ENCODE measurements at places on chromosomes 3 and 15.

DNA sequence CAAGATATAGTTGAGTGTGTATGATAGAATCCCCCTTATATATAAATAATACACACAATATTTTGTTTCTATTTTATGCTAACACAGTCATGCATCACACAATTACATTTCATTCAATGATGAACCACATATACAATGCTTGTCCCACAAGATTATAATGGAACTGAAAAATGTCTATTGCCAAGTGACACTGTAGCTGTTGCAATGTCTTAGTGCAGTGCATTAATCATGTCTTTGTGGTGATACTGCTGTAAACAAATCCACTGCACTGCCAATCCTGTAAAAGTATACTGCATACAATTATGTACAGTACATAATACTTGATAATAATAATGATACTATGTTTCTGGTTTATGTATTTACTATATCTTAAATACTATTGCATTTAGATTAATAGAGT is 512.1 kb upstream of the CNTN3 start:
- no peak for DNase-seq

DNA sequence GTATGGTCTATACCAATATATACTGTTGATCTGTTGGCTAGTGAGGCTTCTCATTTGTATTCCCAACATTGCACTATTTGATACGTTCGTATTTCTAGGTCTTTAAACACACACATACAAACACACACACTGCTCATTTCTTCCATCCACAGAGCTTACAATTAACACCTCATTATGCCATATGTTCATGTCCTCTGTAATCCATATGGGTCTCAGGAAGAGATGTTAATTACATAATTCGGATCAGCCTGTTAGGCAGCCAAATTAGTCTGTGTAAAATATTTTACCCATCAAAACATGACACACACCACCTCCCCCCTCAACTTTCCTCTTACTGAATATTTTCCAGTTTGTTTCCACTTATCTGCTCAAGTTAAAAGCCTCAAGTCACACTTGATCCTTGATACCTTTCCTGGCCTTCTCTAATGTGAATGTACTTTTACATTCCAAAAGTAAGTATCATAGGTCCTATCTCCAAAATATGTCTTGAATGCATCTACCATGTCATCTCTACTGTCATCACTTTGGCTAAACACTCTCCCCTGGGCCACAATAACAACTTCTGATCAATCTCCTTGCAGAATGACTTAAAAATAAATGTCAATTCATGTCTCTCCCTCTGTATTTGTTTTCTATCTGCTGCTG is 28.2 kb downstream of the EOGT start:
- no peak for DNase-seq

- no peak for DNase-seq
These were observed 717.9 kb upstream of the ALCAM start for GRCh38 chr3:104648823-104649222.

DNA sequence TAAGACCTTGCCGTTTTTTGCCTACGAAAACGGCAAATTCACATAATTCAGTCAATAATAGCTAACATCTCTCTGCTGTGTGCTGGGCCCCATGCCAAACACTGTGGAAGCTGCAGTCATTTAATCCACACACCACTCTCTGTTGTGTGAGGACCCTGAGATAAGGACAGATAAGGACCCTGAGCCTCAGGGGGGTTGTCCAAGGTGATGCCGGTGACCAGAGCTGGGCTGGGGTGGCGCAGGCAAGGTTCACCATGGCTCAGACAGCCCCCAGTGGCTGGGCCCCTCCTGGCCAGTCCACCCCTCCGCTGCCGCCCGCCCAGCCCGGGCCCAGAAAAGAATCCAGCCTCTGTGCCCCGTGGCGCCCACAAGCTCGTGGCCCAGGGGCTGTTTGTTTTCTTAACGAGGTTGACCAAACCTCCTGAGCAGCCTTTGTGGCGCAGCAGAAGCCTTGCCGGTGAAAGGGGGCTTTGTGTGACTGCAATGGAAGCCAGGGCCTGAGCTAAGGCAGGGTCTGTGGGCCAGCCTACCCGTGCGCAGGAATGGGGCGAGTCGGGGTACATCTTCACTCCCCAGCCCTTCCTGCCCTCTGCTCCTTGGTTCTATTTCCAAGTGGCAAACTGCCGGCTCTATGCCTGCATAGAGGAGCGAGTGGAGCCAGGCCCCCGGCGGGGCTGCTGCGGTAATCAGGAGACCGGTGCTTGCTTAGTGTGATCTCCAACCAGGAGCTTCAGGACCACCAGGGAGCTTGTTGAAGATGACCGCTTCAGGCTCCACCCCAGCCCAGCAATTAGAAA is 4.4 kb upstream of the SNX22 start:
- no peak for DNase-seq

DNA sequence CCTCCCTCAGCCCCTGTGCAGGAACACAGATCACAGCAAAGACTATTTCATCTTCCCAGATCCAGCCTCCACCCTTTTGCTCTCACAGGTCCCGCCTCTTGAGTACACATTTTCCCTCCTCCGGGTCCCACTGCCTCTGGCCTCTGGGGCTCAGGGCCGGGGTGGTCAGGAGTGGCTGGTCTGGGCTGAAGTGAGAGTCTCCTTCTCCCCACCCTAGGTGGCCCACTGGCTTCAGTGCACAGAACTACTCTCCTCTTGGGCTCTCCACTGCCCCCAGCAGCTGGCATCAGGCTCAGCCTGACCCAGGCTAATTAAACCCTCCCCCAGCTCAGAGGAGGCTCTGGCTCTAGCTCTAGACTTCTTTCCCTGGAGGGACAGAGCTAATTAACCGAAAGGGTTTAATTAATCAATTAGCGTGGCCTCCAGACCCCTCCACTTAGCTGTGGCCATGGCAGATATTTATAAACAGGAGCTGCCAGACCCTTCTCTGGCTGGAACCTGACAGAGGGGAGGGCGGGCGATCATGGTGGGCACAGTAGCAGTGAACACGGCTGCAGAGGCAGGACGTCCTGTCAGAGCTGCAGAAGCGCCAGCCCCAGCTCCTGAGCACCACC is 15.1 kb downstream of the DUSP7 start:
- DNase-seq = no peak

- no peak for DNase-seq
These were observed 125.1 kb downstream of the SNRK start for GRCh38 chr3:43411429-43411828.

DNA sequence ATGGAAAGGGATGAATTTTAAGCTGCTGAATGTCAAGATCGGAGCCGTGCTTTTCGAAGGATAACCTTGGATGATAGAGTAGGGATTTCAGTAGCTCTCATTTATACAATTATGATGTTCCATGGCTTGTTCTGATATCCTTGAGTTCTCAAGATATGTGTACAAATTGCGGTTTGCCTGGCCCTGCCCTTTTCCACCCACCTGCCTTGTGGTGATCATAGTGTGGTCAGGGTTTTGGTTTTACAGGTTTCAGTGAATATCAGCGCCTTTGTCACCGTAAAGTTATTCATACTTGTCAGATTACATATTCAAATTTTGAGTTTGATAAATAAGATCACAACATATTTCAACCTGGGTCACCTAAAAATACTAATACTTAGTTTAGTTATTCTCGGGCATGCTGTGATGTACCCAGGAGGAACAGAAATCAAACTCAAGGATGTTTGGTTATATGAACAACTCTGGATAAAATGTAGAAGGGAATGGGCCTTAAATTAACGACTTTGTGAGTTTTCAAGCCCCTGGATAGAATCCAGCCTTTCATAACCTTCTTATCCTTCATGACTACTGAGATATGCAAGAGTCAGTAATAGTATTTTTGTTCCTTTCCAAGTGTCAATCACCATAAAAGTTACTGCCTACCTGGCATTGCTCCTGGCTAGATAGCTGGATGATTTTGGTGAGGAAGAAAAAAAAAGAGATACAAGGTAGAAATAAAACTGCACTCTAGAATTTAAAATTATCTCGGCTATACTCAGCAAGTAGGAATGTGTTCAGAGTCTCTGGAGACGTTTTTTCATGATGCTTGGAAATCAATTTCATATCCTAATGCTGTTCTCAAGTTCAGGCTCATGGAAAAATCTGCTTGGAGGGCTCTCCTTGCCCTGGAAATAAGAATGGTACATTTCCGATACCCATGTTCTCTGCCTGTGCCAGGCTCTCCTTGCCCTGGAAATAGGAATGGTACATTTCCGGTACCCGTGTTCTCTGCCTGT is 209.2 kb upstream of the TPRG1 start:
- no peak for DNase-seq

GRCh38 chr3:133540896-133541674 is 32.4 kb upstream of the CDV3 start:
- no peak for DNase-seq

GRCh38 chr3:157107644-157108133 is 52.3 kb downstream of the CCNL1 start:
- no peak for DNase-seq

DNA sequence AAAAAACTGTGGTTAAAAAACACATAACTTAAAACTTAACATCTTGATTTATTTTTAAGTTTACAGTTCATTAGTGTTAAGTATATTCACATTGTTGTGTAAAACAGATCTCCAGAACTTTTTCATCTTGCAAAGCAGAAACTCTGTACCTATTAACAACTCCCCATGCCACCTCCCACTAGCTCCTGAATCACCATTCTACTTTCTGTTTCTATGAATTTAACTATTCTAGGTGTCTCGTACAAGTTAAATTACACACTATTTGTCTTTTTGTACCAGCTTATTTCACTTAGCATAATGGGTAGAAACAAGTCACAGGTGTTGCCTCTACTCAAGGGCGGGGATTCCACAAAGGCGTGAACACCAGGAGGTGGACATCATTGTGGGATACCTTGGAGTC is 43.2 kb downstream of the CRTC3 start:
- DNase-seq = no peak

DNA sequence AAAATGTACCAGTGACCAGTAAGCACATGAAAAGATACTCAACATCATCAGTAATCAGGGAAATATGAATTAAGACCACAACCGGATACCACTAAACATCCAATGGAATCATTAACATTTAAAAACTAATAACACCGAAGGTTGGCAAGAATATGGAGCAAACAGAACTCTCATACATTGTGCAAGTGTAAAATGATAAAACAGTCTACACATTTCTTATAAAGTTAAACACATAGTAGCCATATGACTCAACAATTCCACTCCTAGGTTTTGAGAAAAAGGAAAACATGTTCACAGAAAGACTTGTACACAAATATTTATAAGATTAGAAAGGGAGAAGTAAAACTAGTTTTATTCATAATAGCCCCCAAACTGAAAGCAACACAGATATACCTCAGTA is 60.3 kb upstream of the SLCO2A1 start:
- no peak for DNase-seq

- DNase-seq = no peak
These were observed 29.1 kb downstream of the SLC6A6 start for GRCh38 chr3:14431452-14431916.

DNA sequence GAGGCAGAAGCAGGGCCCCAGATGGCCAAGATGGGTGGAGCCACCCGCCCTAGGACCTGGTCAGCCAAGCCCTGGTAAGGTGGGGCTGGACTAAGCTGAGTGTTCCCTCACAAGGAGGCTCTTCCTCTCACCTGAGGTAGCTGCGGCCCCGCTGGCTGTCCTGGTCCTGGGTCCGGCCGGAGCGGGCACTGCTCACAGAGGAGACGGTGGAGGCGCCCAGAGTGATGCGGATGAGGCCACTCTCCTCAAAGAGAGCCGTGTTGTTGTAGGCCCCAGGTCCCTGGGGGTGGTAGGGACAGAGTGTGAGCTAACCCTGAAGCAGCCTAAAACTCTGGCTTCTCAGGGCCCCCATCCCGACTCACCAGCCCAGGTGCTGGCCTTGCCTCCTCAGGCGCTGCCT is 7.3 kb upstream of the SLC26A6 start:
- no peak for DNase-seq

DNA sequence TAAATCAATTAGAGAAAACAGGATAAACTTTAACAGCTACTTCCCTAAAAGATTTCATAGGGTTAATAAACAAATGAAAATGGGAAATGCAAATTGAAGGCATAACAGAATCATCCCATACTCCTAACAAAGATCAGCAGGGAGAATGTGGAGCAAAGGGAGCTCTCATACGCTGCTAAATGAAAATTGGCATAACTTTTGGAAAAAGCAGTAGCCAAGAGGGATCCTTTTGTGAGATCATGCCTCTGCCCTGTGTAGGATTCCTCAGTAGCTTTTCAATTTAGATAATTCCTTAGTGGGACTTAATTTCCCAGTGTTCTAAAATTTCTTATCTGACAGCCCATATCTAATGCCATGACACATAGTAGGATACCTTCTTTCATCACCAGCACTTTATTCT is 18.2 kb downstream of the NIPA2 start:
- DNase-seq = no peak

- no peak for DNase-seq
These were observed 475.1 kb upstream of the TBL1XR1 start for GRCh38 chr3:177672252-177672911.

DNA sequence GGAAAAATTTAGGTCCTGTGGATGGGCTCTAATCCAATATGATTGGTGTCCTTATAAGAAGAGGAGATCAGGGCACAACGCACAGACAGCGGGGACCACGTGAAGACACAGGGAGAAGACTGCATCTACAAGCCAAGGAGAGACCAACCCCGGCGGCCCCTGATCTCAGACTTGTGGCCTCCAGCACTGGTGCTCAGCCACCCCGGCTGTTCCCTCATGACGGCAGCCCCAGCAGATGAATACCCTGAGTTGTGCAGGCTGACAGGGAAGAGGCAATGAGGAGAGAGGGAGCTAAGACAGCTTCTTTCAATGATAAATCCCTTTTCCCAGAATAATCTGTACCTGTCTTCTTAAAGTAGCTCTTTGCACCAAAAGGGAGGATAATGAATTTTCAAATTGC is 33.3 kb upstream of the CGNL1 start:
- DNase-seq = no peak

DNA sequence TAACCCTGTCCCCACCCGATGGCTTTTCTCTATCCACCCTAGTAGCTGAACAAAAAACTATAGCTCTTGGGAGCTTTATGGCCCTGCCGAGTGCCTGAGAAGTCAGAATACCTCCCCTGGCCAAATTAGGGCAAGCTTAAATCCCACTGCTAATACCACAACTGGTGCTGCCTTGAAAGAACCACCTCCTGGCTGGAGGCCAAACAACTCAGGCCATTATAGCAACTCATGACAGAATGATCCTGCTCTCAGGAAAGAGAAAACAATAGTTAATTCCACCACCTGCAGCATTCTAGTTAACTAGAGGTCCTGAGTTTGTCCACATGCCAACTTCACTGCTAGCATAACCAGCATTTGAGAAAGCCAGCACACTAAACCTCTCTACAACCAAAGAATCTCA is 123.2 kb downstream of the RTP4 start:
- DNase-seq = no peak

DNA sequence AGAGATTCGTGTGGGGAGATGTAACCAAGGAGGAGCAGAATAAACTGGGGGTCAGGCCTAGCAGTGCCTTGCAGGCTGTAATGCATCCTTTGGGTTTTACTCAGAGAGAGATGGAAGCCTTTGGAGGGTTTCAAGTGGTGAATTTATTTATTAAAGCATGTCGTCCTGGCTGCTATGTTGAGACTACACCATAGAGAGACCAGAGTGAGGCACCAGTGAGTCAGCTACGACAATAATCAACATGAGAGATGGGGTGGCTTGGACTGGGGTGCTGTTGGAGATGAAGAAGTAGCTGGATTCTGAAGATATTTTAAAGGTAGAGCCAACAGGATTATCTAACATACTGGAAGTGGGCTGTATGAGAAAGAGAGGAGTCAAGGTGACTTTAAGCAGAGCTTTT is 335.3 kb upstream of the ARHGEF26 start:
- DNase-seq = no peak

GRCh38 chr3:113695786-113696645 is at the start of gene USF3:
Gene USF3 (minus strand): TSS chr3:113696642. CDS start chr3:113674878, 21,764 bp downstream.
- peak; percentile 67 for DNase-seq

- DNase-seq = no peak
These were observed 105.0 kb upstream of the HACD2 start for GRCh38 chr3:123689831-123690230.

- no peak for DNase-seq
These were observed 33.0 kb downstream of the VPS13C start for GRCh38 chr15:62027263-62027565.
